MM.1S (cell line): ENCODE measurements at places on chromosomes 16 and 17.
A peak's percentile ranks its signal among the peaks of the same experiment; 100 is the strongest.

DNA sequence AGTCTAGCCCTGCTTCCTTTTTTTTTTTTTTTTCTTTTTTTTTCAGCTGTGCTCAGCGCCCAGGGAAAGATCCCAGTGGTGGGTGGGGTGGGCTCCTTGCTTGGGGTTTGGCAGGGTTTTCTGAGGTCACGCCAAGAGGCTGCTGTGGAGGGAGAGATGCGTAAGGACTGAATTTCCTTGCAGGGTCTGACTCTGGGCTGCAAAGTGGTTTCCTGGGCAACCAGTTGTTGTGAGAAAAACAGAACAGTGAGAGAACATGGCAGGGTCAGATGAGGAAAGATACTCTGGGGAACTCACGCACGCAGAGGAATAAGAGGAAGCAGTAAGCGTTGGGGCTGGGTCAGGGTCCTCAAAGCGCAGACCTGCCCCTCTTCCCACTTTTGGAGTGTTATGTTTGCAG is 119.5 kb downstream of the IRF8 start:
- no peak for DNase-seq

- no peak for DNase-seq
Observed at GRCh38 chr17:48004983-48005382, 32.6 kb downstream of the COPZ2 start.

DNA sequence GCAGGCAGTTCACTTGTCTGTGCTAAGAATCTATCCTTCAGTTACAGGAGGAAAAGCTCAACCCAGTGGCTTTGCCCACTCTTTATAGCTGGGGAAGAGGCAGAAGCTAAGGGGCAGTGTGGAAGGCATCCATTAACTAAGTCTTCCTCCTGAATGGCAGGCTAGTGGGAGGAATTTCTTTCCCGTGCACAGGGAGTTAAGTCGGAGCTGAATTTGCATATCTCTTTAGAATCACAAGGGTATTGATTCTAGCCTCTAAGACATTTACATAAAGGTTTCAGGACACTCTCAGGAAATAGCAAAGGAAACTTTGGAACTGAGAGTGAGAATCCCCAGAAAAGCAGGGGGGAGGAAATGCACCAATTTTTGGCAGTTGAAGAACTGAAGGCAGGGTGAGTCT is 245.6 kb downstream of the CA10 start:
- DNase-seq = no peak

GRCh38 chr17:81241648-81242420 is 2.7 kb downstream of the NDUFAF8 start:
- peak; percentile 45 for DNase-seq

DNA sequence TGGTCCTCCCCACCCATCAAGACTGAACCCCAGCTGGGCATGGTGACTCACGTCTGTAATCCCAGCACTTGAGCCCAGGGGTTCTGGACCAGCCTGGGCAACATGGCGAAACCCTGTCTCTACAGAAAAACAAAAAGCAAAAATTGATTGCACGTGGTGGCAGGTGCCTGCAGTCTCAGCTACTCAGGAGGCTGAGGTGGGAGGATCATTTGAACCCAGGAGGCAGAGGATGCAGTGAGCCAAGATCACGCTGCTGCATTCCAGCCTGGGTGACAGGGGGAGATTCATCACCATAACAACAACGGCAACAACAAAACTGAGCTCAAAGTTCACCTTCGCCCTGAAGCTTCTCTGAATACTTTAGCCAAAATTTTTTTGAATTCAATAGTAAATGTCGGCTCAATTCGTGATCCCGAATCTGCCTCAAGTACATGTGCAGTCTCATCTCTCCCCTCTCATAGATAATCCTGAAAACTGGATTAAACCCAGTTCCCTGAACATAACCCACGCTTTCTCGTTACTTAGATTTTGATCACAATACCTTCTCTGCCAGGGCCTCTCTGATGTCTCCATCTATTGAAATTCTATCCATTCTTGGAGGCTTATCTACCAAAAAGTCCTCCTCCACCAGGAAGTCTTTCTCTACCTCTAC is 13.5 kb upstream of the MYH10 start:
- DNase-seq = no peak

DNA sequence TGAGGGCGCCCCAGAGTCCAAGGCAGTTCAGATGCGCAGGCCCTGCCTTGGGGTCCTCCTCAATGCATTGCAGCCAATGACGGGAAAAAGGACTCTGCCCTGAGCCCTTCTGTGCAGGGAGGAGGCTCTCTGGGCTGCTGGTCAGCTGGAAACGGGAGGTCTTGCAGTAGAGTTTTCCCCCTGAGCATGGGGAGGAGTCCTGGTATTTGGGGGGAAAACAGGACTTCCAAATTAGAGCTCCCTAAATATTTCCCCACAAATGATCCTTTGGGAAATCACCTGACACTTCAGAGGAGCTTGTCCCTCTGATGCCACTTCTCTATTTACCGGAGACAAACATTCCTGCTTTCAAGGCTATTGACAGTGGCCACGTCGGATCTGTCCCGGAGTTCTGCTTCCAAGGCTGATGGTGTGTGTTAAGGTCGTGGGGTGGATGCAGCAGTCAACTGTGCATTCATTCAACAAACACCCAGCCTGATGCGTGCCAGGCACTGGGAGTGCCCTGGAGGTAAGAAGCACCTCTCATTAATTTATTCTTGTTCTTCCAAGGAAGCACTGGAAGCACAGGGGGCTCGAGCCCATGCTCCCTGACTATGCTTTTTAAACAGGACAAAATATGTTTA is 73.0 kb upstream of the DNAH17 start:
- no peak for DNase-seq
